ENCODE measurements at places on chromosomes 6 and 20.

DNA sequence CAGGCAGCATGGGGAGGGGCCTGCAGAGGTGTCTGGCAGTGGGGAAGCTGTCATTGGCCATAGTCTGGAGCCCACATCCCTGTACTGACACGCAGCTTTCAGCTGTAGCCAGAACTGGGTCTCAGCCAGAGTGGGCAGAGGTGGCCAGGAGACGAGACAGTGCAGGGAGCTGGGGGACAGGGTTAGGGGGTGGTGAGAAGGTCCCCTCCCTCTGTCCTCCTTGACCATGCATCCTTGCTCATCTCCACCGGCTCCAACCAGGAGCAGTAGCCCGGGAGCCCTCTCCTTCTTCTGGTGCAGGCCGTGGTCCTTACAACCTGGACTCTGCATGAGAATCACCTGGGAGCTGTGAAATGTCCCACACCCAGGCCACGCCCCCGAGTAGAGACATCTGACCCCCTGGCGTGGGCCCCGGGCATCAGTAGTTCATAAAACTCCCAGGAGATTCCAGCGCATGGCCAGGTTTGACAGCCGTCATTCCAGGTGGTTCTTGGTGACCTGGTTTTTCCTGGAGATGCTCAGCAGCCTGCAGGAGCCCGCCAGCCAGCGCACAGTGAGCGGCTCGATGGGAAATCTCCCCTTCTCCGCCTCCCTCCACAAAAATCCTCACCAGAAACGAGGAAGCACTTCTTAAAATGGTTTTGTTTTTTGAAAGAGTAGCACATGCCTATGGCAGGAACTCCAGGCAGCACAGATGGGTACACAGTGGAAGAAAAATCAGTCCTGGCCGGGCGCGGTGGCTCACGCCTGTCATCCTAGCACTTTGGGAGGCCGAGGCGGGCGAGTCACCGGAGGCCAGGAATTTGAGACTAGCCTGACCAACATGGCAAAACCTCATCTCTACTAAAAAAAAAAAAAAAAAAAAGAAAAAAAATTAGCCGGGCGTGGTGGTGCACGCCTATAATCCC, 56.2 kb downstream of the ADNP start:
- DNase-seq: no peak

GRCh38 chr6:66328200-66328599, 621.2 kb upstream of the EYS start:
- no peak for DNase-seq

- DNase-seq: no peak
Measured at GRCh38 chr6:129623008-129623732, 86.8 kb downstream of the ARHGAP18 start.

DNA sequence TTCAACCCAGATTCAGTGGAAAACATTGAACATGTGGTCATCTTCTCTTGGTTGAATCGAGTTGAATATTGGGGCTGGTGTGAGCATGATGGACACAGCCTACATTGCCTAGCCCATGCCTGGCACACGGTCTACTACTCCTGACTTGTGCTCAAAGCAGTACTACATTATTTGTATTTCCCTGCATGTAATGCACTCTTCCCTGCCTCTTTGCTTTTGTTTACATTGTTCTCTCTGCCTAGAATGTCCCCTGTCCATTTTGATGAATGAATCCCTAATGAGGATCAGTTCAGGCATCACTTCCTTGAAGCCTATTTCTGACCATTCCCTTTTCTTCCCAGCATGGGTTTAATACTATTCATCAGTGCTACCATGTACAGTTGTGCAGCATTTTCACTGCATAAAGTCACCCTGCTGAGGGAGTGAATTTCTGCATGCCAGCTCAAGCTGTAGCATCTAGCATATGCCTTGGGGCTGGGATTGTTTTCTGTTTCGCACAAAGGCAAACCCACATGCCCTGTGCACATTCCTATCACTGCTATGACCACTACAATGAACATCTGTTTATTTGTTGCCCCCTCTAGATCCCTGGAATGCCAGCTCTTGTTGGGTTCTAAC, 75.3 kb upstream of the CCN6 start:
- no peak for DNase-seq

DNA sequence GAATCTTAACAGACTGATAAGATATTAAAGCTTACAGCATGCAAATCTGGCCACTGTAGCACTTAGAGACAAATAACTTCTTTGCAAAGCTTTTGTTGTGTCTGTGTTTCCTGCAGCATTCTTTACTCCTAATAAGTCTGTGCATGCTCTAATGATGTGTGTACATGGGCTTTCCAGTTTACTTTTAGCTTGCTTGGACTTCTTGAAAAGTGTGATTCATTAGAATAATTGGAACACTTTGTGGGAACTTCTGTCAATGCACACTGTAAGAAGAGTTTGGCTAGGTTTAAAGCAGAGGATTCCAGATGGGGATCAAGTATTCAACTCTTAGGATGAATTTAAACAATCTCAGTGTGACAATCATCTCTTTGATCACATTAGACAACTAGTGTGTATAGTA, 22.1 kb upstream of the TINAG start:
- no peak for DNase-seq

GRCh38 chr6:34791701-34792604, at the start of gene BLTP3A:
Gene BLTP3A (plus strand): TSS chr6:34792083. CDS start chr6:34792251, 168 bp downstream.
- peak; percentile 57 for DNase-seq

DNA sequence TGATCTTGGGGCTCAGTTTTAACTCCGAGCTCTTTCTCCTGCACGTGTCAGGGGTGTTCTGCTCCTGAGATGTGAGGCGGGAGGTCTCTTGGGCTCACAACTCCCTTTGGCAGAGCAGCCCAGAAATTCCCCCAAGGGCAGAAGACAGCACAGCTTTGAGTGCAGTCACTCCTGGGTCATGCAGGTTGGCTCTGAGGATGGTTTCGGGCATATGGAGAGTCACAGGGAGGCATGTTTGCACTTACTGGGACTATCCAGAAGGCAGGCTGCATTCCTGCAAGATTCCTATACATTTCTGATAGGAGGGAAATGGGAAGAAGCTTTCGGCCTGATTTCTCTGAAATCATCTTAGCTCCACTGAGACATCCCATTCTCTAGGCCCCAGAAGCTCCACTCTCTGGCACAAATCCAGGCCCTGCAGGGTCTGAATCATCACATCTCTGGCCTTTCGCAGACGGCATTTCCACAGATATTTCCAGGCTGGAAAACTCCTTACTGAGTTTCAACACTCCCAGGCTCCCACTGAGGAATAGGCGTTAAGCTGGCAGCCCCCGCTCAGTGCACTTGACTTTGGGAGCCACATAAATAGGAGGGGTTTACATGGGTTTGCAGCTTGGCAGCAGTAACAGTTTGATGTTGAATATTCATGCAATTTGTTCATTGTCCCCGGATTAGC, 39.7 kb downstream of the AGPAT4 start:
- no peak for DNase-seq

GRCh38 chr6:7769702-7770101, 43.8 kb downstream of the BMP6 start:
- no peak for DNase-seq

DNA sequence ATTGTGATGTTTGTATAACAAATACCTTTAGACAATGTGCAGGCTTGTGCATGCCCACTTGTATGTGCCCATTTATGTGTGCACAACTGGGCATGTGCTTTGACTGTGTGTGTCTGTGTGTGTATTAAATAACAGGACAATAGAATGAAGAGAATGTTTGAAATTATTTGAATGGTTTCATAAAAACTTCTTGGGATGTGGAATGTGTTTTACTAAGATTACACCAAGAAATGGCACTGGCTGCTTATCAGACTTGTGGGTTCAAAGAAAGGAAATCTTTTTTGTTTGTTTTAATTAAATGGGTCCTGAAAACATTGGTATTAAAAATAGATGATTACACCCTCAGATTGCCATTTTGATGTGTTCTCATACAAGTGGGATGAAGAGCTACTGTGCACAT, 191.6 kb upstream of the CCN2 start:
- DNase-seq: no peak

Data from stimulated activated CD4-positive, alpha-beta T cell treated with anti-CD3 and anti-CD28 coated beads, TNF-alpha, amount 100 ng/mL, for 24 hours (primary cell).